ENCODE measurements at places on chromosomes 5 and 9. TPM values are rescaled to one million over a fixed set of nuclear protein-coding genes. Genes with fewer than 3 reads are reported as not detected.

Gene ZNF879
- polyA plus RNA-seq = 1.2 TPM

Gene BNC2
- 0.28 TPM for polyA plus RNA-seq

Gene MAMDC2
- polyA plus RNA-seq = 2.8 TPM

Gene PRSS3
- 1.3 TPM for polyA plus RNA-seq

Gene PCDHAC1
- polyA plus RNA-seq = 0.28 TPM

Gene BTNL9
- polyA plus RNA-seq = 25.3 TPM

Gene IFNA2
- polyA plus RNA-seq = not detected

Gene OR13C3
- not detected for polyA plus RNA-seq

Gene RELL2
- 2.6 TPM for polyA plus RNA-seq

Gene ST8SIA4
- 2.7 TPM for polyA plus RNA-seq

Gene HAUS6
- polyA plus RNA-seq = 4.4 TPM

Gene INSL4
- not detected for polyA plus RNA-seq

Gene SCAMP1
- polyA plus RNA-seq = 7.5 TPM

Gene DNM1
- 22.8 TPM for polyA plus RNA-seq

Gene OBP2B
- polyA plus RNA-seq = not detected

Gene ANKRD33B
- 2.9 TPM for polyA plus RNA-seq

Gene RICTOR
- polyA plus RNA-seq = 3.2 TPM

Gene SNAPC3
- 6.1 TPM for polyA plus RNA-seq

Gene BHMT2
- 21.7 TPM for polyA plus RNA-seq

Gene AMBP
- polyA plus RNA-seq = not detected

Gene PCDHA9
- polyA plus RNA-seq = not detected

Gene CA9
- polyA plus RNA-seq = 7.4 TPM

Gene ZNF883
- polyA plus RNA-seq = 0.54 TPM

Gene SUSD3
- polyA plus RNA-seq = 4.8 TPM

Gene SPATA6L
- 2.7 TPM for polyA plus RNA-seq

Gene GSN
- 183 TPM for polyA plus RNA-seq

Gene C6
- polyA plus RNA-seq = 20.6 TPM

Gene LECT2
- polyA plus RNA-seq = not detected

Gene EIF4EBP3
- 75.8 TPM for polyA plus RNA-seq

Gene PFDN1
- polyA plus RNA-seq = 85.1 TPM

Gene NCBP1
- 8.4 TPM for polyA plus RNA-seq

Gene MYORG
- 12.1 TPM for polyA plus RNA-seq

Gene OTULIN
- polyA plus RNA-seq = 4.4 TPM

Gene FSTL4
- not detected for polyA plus RNA-seq

Gene THBS4
- polyA plus RNA-seq = 25.1 TPM

Gene TAF11L2
- not detected for polyA plus RNA-seq

Gene GCNT1
- polyA plus RNA-seq = 3.5 TPM

Gene FAM153A
- 5.1 TPM for polyA plus RNA-seq

Gene BAAT
- polyA plus RNA-seq = not detected

Gene PCDHB6
- not detected for polyA plus RNA-seq

Gene NTNG2
- polyA plus RNA-seq = 0.67 TPM

Gene OR1L1
- not detected for polyA plus RNA-seq

Gene RNF183
- not detected for polyA plus RNA-seq

Gene DOK3
- 5.2 TPM for polyA plus RNA-seq

Gene FCN2
- polyA plus RNA-seq = 4.1 TPM

Gene SAXO1
- 0.03 TPM for polyA plus RNA-seq

Gene CETN3
- polyA plus RNA-seq = 6.0 TPM

Gene ALDH1A1
- polyA plus RNA-seq = 115 TPM

Gene ENTREP1
- polyA plus RNA-seq = 3.2 TPM

Gene CER1
- not detected for polyA plus RNA-seq

Gene NKD2
- 5.0 TPM for polyA plus RNA-seq

Gene ACOT12
- not detected for polyA plus RNA-seq

Gene SLC6A3
- not detected for polyA plus RNA-seq

Gene AFAP1L1
- 21.8 TPM for polyA plus RNA-seq

Gene ELAVL2
- polyA plus RNA-seq = 0.01 TPM

Gene MELK
- polyA plus RNA-seq = 0.32 TPM

Gene KIF2A
- polyA plus RNA-seq = 13.0 TPM

Gene PCDHGA2
- polyA plus RNA-seq = 0.89 TPM

All from adipose tissue (tissue), 3 donors.